ENCODE measurements at places on chromosomes 6 and 20. TPM values are rescaled to one million over a fixed set of nuclear protein-coding genes. Genes with fewer than 3 reads are reported as not detected.

Gene TRIM40
- total RNA-seq, result not detected

Gene ZC3H12D
- total RNA-seq, result 0.21 TPM

Gene SLX4IP
- 2.9 TPM for total RNA-seq

Gene TRIM10
- not detected for total RNA-seq

Gene PHACTR1
- total RNA-seq, result not detected

Gene ELOVL4
- 1.6 TPM for total RNA-seq

Gene GRIK2
- 0.56 TPM for total RNA-seq

Gene GLYATL3
- total RNA-seq, result not detected

Gene LY6G5C
- 1.8 TPM for total RNA-seq

Gene PLN
- not detected for total RNA-seq

Gene CBLN4
- not detected for total RNA-seq

Gene TNFRSF6B
- total RNA-seq, result 0.78 TPM

Gene IL20RA
- 0.07 TPM for total RNA-seq

Gene WFDC12
- not detected for total RNA-seq

Gene RRAGD
- total RNA-seq, result 3.6 TPM

Gene STMND1
- total RNA-seq, result not detected

Gene CAGE1
- 0.04 TPM for total RNA-seq

Gene IL17A
- total RNA-seq, result not detected

All from A549 treated with dexamethasone at 1 μM for 4 hours (cell line).